Mesangial cell (primary cell): ENCODE measurements at places on chromosomes 12 and 14. TPM values are rescaled to one million over a fixed set of nuclear protein-coding genes. Genes with fewer than 3 reads are reported as not detected.

The CABP1 gene
- 0.16 TPM in 1 of 2 replicates, not detected in the other for total RNA-seq

The GPR84 gene
- total RNA-seq: not detected in 2 replicates

The LTBR gene
- total RNA-seq: 89.3 and 169 TPM in 2 replicates

The TMEM30B gene
- 1.0 TPM in 1 of 2 replicates, not detected in the other for total RNA-seq

The MSI1 gene
- 0.63 and 2.0 TPM in 2 replicates for total RNA-seq

The KRT83 gene
- total RNA-seq: not detected in 2 replicates

The BMP4 gene
- total RNA-seq: 8.8 and 45.4 TPM in 2 replicates

The KLHL33 gene
- total RNA-seq: 0.25 TPM in 1 of 2 replicates, not detected in the other

The MTRFR gene
- total RNA-seq: 15.3 and 17.3 TPM in 2 replicates

The RASSF8 gene
- 16.5 and 19.9 TPM in 2 replicates for total RNA-seq

The AVPR1A gene
- total RNA-seq: not detected in 2 replicates
